ENCODE measurements at places on chromosomes 2 and 18.

- no peak for DNase-seq
Measured at GRCh38 chr2:38836791-38837190, 38.9 kb downstream of the DHX57 start.

- no peak for DNase-seq
Measured at GRCh38 chr2:183093857-183094657, 15.5 kb downstream of the DUSP19 start.

DNA sequence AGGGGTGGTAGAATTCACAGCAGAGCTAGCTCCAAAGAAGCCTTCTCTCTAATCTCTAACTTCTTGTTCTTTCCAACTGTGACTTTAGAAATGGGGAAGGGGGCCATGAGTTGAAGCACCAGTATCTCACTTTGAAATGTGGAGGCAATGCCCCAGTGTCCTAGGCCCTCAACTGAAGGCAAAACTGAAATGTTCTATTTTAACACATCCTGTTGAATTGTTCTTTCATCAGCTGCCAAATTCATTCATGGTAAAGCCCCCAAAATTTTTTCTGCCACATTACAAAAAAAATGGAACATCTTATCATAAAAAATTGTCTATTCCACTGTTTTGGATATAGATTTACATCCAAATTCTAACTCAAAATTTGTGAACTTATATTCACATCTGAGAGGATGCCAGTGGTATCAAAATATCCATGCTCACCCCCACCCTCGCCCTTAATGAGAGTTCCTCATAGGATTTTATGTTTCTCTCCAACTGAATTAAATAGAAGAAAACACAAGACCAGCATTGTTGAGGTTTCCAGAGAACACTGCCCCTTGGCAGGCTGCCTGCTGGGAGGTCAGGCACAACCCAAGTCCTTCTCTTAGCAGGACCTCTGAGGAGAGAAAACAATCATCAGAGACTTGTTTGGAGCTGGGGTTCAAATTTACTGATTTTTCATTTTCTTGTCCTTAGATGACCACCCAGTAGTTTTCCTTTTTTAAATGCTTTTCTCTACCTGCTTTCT lies 147.4 kb upstream of the PGAP1 start:
- DNase-seq, result no peak

DNA sequence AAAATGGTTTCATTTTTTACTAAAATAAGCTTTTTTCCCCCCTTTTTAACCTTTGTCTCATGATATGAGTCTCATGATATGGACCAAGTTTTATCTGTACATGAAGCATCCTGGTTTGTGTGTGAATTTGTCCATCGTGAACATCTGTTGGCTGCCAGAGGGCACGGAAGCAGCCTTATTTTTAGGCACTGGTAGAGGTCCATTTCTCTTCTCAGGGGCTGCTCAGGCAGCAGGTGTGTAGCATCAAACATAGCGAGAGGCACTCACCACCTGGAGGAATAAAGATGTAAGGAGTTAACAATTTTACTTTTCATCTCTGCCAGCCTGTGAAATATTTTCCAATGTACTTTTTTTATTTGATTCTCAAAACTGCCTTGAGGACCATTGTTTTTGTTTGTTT lies 134.5 kb downstream of the RHBDD1 start:
- no peak for DNase-seq

DNA sequence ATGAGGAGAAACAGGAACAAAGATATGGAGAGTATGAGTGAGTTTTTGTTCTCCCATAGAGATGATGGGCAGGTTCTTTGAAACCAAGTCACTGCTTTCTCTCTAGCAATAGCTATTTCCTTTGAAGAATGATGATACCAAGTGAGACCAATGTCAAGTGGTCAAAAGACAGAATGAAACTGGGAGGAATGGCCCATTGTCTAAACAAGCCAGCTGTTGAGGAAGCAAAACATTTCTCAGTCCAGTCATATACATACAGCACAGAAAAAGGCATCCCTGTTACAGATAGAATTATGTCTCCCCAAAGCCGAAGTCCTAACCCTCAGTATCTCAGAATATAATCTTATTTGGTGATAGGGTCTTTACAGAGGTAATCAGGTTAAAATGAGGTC lies 66.1 kb upstream of the EPC2 start:
- DNase-seq, result no peak

DNA sequence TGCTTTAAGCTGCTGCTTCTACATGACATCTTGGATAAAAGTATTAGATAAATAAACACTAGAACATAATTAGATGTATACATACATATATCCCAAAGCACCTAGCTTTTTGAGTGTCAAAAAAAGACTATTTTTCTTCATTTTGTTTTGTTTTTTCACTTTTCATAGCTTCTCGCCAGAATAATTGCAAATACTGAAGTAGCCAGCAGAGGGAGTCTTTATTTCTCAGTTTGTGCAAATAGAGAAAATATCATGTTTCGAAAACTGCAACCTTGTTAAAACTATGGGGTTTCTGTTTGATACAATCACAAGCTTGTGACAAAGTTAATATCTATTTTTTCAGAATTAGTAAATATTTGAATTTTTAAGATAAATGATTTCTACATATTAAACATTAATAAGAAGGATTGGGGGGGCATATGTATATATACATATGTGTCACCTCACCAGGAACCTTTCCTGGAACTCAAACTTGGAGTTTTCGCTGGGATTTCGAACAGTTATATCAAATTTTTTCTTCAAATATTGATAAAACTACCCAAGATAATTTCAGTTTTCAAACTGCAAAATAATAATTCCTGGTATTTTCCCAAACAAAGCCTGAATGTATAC lies 61.0 kb downstream of the GRB14 start:
- DNase-seq, result no peak

GRCh38 chr18:61980355-61980754 lies 87.5 kb upstream of the RNF152 start:
- no peak for DNase-seq

GRCh38 chr2:205656461-205656860 lies 25.8 kb upstream of the NRP2 start:
- no peak for DNase-seq

DNA sequence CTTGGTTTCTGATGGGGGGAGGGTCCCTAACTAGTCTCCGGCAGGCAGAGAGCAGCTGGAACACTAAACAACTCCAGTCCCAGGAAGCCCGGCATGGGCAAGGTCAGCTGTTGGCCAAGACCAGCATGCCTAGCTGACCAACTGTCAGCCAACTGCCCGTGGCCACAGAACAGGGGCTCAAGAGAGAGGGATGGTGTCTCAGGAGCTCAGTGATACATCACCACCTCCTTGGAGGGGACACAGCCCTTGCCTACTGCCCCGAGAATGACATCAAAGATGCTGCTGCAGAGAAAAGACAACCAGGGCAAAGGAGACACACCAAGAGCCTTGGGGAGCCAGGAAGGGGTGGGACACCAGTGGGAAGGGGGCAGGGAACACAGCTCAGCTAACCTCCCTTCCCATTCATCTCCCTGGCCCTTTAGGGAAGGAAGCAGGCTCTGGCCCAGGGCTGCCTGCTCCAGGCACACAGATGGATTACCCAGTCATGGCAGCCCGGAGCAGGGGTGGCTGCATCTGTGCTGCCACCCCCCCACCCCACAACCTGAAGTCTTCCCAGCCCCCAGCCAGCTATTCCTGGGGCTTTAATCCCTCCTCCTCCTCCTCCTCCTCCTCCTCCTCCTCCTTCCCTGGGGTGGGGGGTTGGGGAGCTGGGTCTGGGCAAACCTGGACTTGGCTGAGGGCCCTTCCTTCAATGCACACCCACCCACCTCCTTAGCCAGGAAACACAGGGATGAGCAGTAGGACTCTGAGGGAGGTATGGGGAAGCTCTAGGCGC lies 1.9 kb downstream of the BIN1 start:
- DNase-seq, result no peak

DNA sequence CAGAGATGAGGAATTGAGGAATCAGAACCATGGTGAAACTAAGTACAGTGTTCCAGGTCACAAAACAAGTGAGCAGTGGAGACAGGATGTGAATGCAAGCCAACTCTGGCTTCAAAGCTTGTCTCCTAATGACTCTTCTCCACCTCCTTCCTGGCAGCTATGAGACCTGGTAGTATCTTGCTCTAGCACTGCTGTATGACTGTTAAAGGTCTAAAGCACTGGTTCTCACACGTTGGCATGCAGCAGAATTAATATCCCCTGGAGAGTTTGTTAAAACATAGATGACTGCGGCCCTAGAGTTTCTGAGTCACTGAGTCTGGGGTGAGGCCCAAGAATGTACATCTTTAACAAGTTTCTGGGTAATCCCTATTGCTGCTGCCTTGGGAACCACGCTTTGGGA lies 63.3 kb downstream of the SUCLG1 start:
- DNase-seq, result no peak

- DNase-seq, result no peak
Measured at GRCh38 chr2:198757069-198757468, 700.7 kb downstream of the SATB2 start.

- no peak for DNase-seq
Measured at GRCh38 chr2:203900253-203900652, 32.7 kb downstream of the CTLA4 start.

DNA sequence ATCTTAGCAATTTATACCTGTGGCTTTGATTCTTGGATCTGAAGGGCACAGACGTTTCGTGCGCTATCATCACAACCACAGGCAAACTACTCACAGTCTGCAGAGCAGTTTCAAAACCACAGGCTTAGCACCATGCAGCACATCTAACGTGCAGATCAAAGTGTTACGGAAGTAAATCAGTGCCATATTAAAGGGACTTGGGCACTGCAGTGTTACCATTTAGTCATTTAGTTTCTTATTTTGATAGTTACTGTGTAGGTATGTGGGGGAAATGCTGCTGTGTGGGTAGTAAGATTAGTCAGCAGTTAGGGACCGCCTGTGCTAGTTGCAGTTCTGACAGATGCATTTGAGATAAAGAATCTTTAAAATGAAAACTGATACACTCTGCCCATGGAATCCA lies 384.0 kb downstream of the NBAS start:
- no peak for DNase-seq

GRCh38 chr2:66305718-66306117 lies 129.2 kb upstream of the MEIS1 start:
- peak; percentile 48 for DNase-seq

DNA sequence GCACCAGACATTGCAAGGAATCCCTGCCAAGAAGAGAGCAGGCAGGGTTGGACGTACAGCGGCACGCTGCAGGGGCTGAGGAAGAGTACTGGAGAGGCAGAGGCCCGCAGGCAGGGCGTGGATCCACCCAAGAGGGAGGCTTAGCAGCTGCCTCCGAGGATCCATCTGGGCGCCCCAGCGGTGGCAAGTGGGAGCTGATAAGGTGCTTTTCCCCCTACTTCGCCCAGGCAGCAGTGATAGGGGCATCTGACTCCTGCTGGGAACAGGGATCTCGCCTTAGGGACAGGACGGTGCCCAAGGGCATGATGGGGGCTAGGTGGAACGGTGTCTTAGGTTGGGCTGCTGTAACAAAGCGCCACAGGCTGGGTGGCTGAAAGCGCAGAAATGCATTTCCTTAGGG lies 67.4 kb upstream of the HS6ST1 start:
- DNase-seq, result peak; percentile 38

GRCh38 chr2:212001325-212001724 lies 537.3 kb downstream of the ERBB4 start:
- no peak for DNase-seq

GRCh38 chr2:162011706-162012564 lies 62.1 kb downstream of the DPP4 start:
- no peak for DNase-seq

GRCh38 chr18:33062834-33063364 lies 290.1 kb upstream of the KLHL14 start:
- no peak for DNase-seq

- DNase-seq, result no peak
Measured at GRCh38 chr2:107322416-107322815, 436.4 kb upstream of the ST6GAL2 start.

GRCh38 chr18:62732617-62733016 lies 17.3 kb downstream of the PHLPP1 start:
- no peak for DNase-seq

DNA sequence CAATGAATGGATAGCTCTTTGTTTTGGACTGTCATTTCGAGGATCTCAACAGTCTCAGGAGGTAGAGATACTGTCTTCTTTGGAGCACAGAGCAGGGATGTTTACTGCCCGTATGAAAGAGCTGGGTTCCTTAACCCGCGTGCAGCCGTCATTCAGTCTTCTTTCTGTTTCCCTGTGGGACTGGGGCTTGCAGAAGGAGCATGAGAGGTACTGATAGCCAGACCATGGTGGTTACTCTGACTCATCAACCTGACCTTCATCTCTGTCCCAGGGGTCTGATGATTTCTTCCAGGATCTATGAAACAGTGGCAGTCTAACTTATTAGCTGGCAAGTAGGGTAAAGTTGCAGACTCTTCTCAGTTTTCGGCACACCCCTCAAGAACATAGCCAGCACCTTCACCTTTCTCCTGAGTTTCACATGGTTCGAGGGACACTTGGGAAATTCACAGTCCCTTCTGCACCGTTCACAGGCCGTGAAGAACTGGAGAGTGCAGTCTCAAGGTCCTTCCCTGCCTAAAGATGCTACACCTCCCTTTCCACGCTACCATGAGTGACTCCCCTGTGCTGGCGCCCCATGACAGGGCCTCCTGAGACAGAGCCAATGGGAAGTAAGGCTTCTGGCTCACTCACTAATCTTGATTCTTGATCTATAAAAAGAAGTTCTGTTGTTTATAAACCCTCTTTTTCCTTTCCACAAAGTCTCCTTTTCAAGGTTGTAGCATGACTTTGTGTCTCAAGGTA lies 226.2 kb downstream of the MC4R start:
- DNase-seq, result no peak

All from lower lobe of right lung (tissue), 2 donors.